ENCODE measurements at places on chromosomes 6 and 20.
A peak's percentile ranks its signal among the peaks of the same experiment; 100 is the strongest.

GRCh38 chr20:35370751-35371150 lies 41.0 kb downstream of the UQCC1 start:
- DNase-seq: no peak

DNA sequence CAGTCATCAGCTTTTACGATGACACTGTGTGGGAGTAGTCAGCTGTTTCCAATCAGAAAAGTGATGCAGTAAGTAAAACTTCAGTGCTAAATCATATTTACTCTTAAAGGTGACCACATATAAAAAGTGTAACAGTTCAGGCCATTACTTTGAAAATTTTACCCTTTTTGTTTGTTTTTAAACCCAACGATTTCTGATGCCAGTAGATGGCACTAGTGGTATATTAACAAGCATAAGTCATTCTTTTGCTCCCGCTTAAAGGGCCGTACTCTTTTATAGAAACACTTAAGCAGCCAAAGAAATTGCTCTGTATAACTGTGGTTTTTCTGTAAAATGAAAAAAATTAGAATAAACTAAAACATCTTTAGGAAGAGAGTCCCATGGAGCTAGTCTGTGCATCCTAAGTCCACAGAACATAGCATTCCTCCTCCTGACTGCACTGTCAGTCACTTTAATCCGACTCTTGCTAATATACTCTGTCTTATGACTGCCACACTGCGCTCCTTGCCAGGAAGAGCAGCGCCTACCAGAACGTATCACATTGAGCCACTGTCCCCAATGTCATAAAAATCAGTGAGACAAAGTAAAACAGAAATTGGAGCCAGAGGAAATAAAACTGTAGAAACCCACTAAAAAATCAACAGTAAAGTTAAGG lies 25.0 kb downstream of the HEBP2 start:
- peak; percentile 36 for DNase-seq

- peak; percentile 80 for DNase-seq
These were observed 159.3 kb upstream of the TNFAIP3 start for GRCh38 chr6:137707590-137708360.

- DNase-seq: no peak
These were observed 699.7 kb downstream of the DHX35 start for GRCh38 chr20:39661833-39662232.

- peak; percentile 59 for DNase-seq
These were observed 140.1 kb upstream of the LRFN2 start for GRCh38 chr6:40727271-40727670.

DNA sequence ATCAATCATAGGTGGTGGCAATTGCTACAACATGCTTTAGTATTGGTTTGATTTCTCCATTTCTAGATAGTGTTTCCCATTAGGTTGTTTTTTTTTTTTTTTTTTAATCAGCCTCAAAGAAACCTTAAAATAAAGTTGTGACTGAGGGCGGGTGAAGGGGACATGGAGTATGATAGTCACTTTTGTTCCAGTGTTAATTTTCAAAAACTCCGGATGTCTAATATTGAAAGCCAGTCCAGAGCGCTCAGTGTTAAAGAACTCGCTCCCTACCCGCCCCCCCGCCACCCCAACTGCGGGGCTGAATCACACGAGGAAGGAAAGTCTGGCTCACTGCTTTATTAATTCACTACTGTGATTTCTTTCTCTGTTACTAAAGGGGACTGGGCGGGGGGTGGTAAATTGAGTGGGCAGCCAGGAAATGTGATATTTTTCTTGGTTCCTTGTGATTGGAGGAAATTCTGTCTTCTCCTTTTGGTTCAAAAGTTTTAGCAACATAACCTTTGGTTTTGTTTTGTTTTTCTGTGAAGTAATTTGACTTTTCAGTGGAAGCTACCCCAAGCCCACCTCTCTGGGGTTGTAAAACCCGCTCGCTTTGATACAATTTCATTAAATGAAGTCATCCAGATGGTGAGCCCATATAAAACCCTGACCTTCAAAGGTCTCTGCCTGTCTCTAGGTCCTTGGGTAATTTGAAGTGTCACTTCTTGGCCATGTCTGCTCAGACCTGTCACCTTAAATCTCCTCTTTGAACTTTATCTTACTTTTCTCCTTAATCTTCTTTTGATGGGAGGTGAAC lies 38.0 kb downstream of the TNFAIP3 start:
- no peak for DNase-seq

- DNase-seq: no peak
These were observed 164.4 kb downstream of the SIM1 start for GRCh38 chr6:100300221-100300736.

GRCh38 chr6:152250127-152250526 lies 387.0 kb downstream of the SYNE1 start:
- no peak for DNase-seq

DNA sequence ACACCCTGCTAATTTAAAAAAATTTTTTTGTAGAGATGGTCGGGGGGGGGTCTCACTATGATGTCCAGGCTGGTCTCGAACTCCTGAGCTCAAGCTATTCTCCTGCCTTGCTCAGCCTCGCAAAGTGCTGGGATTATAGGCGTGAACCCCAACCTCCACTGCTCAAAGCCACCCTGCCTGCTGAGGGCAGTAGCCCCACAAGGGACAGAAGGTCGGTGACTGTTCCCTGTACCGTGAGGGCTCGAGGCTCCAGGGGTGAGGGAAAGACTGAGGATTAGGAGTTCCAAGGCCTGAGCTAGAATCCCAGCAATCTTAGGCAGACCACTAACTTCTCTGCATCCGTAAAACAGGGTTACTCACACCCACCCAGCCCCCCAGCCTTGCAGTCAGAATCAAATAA lies 51.1 kb downstream of the CPNE5 start:
- no peak for DNase-seq

- no peak for DNase-seq
These were observed 695 bp downstream of the ARHGAP18 start for GRCh38 chr6:129709196-129709768.

- no peak for DNase-seq
These were observed 1.2 kb upstream of the COL19A1 start for GRCh38 chr6:69865126-69865525.

GRCh38 chr20:11012975-11013374 lies 339.2 kb upstream of the JAG1 start:
- no peak for DNase-seq

DNA sequence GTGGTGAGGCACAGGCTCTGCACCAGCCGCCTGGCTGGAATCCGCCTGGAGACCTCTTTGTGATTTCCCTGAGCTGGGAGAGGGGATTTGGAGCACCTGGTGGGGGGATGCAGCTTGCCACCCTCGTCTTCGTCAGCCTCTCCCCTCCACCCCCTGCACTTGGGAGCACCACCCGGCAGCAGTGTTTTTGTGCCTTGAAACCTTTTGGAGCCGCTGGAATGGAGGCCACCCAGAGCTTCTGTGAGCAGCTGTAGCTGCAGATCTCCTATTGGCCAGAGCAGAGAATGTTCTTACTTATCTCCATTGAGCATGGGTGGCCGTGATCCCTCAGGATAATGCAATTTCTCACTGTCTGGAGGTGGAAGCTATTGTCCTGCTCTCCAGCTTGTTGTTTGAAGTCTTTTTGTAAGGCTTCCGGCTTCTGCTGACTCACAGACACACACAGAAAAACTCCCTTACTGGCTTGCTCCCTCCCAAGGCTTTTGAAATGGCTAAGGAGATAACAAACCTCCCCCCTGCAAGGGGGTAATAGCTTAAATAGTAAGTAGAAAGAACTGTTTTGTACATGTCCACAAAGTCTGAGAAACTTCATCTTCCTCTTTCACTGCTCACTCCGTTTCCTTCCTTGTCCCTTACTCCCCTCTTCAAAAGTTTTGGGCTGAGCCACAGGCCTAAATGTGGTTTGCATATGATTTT lies 271.2 kb downstream of the PRL start:
- DNase-seq: no peak

- DNase-seq: no peak
These were observed 33.9 kb downstream of the SCAF8 start for GRCh38 chr6:154767003-154767723.

DNA sequence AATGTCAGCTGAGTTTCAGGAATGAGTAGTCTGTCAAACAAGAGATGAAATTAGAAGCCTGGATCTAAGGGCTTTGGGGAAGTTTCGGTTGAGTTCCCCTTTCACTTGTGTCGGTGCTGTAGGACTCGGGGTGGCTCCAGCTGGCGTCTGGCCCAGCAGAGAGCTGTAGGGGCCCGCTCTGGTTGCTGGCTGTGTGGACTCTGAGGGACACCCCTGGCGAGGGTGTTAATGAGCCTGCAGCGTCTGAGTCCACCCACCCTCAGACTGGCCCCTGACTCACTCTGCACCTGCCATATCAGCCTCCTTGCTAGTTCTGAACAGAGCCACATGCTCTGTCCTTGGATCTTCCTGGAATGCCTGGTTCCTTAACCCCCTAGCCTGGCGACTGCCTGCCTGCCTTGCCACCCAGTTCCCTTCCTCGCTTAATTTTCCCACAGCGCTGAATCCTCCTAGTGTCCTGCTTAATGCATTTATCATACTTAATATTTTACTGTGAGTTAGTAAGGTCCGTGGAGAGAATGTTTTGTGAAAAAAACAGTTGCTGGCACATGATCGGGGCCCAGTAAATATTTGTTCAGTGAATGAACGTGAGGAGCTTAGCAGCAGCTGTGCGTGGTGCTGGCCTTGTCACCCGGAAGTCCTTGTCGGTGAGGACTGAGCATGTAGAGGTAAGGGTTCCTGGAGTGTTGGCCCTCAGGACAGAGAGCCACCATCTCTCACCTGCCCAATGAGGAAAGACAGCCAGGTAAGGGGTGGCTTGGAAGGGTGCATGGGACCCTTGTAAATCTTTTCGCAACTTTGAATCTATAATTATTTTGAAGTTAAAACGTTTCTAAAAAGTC lies 1.6 kb downstream of the DNAJC5 start:
- peak; percentile 49 for DNase-seq

- DNase-seq: no peak
These were observed 71.6 kb downstream of the GJA1 start for GRCh38 chr6:121506761-121507754.

DNA sequence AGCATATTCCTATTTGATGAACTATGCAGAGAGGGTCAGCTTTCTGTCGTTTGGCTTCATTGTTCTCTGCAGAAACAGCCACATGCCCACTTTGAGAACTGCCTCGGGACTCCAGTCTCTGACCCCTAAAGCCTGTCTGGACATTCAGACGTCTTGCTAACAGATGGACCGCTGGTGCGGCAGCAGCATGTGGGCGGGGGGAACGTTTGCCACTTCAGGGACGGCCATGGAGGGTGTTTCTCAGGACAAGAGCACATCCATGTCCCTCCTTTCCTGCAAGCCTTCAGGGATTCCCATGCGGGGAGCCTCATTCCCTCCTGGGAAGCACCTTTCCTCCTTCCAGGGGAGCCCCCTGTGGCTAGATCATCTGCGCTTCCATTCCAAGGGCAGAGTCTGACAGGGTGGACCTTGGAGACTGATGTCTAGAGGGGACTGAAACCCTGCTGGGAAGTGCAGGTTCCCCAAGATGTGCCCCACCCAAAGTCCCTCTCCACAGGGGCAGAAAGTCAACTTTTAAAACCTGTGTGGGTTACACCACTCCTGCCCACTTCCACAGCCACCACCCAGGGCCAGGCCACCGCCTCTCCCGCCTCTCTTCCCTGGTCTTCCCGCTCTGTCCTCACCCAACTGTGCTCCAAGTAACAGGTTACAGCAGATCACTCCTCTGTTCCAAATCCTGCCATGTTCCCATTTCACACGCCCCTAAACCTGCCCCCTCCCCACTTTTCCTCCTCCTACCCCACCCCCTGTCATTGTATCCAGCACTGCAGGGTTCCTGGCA lies 94.8 kb upstream of the PMEPA1 start:
- DNase-seq: no peak

- DNase-seq: no peak
These were observed 10.3 kb upstream of the TBC1D32 start for GRCh38 chr6:121344539-121344938.

DNA sequence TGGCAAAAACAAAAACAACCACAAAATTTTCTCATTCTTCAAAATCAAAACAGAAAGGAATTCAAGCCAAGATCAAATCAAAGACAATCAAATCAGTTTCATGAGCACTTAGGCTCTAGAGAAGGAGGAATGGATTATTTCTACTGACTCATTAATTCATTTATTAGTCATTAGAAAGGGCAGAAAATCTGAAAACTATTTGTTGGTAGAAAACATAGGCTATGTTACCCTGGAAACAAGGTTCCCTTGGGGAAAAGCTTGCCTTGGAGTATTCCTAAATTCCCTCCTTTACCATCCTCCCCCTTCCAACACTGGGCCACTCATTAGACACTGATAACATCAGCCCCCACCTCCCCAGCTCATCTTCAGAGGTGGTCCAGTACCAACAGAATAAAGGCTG lies 17.5 kb downstream of the KIF16B start:
- DNase-seq: no peak

DNA sequence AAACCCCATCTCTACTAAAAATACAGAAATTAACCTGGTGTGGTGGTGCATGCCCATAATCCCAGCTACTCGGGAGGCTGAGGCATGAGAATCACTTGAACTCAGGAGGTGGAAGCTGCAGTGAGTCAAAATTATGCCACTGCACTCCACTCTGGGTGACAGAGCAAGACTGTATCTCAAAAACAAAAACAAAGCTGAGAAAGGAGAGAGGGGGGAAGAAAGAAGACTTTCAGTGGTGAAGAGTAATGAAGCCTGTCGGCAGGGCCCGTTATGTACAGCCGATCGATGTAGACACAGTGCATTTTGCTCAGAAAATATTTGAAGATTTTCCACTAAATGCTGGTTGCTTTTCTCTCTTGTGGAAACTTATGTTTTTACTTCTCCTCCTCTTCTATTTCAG lies 13.8 kb downstream of the VAPB start:
- DNase-seq: no peak

GRCh38 chr6:56370127-56370540 lies 122.8 kb upstream of the COL21A1 start:
- peak; percentile 82 for DNase-seq
